Heart left ventricle (tissue), 16 donors: ENCODE measurements at places on chromosomes 13 and 19. TPM values are rescaled to one million over a fixed set of nuclear protein-coding genes. Genes with fewer than 3 reads are reported as not detected.

CNMD gene
- total RNA-seq = not detected

DNA sequence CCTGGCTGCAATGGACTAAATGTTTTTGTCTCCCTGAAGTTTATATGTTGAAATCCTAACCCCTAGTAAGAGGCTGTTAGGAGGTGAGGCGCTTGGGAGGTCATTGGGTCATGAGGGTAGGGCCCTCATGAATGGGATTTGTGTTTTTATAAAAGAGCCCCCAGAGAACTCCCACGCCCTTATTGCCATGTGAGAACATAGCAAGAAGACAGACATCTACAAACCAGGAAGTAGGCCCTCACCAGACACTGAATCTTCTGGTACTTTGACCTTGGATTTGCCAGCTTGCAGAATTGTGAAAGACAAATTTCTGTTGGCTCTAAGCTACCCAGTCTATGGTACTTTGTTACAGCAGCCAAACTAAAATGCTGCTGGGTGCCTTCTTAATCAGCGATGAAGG, 96.1 kb upstream of the SPATA13 start:
- DNase-seq = no peak

GRCh38 chr19:42285988-42286348, 16.0 kb upstream of the PRR19 start:
- DNase-seq = no peak

ATP4B gene
- total RNA-seq = not detected

PEAK3 gene
- 1.6 TPM for total RNA-seq

- DNase-seq = peak; percentile 56
Measured at GRCh38 chr19:1649706-1650649, 2.4 kb downstream of the TCF3 start.

MAB21L1 gene
- not detected for total RNA-seq

GRCh38 chr19:13782537-13782936, 8.3 kb downstream of the C19orf53 start:
- no peak for DNase-seq

KCTD12 gene
- 52.5 TPM for total RNA-seq

KLK2 gene
- total RNA-seq = not detected

DGKH gene
- total RNA-seq = 8.8 TPM

- no peak for DNase-seq
Measured at GRCh38 chr19:38917921-38918491, 6.0 kb upstream of the CCER2 start.

CCDC106 gene
- total RNA-seq = 11.7 TPM

- DNase-seq = no peak
Measured at GRCh38 chr13:26908126-26908525, 147.5 kb upstream of the GPR12 start.

GRCh38 chr13:86848716-86849115, 822.5 kb upstream of the SLITRK5 start:
- no peak for DNase-seq

DNA sequence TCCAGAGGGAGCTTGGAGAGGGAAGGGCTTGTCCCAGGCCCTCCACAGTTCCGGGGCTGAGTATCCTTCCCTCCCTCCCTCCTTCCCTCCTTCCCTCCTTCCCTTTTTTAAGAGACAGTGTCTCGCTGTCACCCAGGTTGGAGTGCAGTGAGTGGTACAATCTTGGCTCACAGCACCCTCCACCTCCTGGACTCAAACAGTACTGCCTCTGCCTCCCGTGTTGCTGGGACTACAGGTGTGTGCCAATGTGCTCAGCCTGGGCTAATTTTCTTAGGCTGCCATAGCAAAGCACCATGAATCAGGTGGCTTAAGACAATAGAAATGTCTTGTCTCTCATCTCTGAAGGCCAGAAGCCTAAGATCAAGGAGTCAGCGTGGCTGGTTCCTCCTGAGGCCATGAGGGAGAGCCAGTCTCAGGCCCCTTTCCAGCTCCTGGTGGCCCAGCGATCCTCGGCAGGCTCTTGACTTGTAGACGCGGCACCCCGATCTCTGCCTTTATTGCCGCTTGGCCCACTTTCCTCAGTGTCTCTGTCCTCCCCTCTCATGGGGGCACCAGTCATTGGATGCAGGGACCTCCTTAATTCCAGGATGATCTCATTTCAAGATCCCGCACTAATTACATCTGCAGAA, 47.5 kb downstream of the CRTC1 start:
- DNase-seq = no peak

BCL3 gene
- 32.3 TPM for total RNA-seq

- DNase-seq = no peak
Measured at GRCh38 chr19:34734537-34735103, 577 bp downstream of the ZNF181 start.

SLC6A16 gene
- total RNA-seq = 0.27 TPM

DNA sequence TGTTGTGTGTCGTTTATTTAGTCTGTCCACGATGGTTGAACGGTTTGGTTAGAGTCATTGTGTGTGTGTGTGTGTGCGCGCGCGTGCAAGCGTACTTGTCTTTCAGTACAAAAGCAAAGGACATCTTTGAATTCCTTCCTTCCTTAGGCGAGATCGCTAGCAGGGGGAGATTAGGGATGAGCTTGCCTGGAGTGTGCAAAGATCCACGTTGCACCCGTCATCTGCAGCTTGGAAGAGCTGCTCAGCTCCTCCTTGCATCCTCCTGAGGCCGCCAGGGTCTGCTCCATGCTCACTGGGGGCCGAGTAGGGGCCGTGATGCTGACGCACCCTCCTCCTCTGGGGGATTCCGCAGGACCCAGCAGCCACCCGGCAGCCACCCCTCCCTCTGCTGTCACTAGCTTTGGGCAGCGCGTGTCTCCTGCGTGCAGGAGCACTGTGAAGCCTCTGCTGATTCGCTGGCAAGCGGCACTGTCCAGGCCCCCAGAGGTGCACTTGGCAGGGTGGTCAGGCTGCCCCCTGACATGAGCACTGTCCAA, 137.3 kb downstream of the KDM4B start:
- DNase-seq = no peak

DNA sequence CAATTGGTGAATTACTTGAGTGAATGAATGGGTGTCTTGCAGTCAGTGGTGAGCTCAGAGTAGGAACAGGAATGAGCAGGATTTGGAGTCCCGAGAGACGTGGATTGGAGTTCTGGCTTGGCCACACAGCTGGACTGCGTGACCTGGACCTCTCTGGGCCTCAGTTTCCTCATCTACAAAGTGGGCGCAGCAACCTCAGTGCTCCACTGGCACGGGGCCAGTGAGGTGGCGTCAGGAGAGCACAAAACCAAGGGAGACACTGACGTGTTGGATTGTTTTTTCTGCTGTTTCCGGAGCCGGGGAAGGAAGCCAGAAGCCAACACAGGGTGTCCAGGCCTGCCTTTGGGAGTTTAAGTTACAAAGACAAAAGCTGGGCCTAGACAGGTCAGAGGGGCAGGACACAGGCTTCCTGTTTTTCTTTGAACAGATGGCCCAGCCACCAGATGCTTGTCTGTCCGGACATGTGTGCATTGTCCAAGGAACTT, 6.5 kb upstream of the DOCK6 start:
- peak; percentile 88 for DNase-seq

DNA sequence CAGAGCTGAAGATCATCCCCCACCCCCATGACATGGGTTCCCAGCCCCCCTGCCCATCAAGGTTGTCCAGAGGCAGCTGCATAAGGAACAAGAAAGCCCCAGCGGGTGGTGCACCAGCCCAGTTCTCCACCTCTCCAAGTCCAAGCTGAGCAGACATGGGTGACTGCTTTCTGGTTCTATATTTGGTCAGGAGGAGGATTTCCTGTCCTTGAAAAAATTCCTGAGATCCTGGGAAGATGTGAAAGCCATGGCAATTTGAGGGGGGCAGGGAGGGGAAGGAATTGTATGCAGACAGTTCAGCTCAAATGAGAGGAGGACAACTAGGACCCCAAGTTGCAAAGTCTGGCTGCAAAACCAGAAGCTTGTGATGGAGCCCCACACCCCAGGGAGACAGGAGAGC, 55.4 kb upstream of the ADGRE5 start:
- no peak for DNase-seq

GRCh38 chr19:2750808-2751437, 11.1 kb upstream of the SLC39A3 start:
- DNase-seq = no peak

GRCh38 chr19:1806184-1807029, 5.7 kb downstream of the ATP8B3 start:
- DNase-seq = no peak

- no peak for DNase-seq
Measured at GRCh38 chr13:51559946-51560735, 24.1 kb upstream of the WDFY2 start.
